ENCODE measurements at places on chromosomes 3 and 15.
A peak's percentile ranks its signal among the peaks of the same experiment; 100 is the strongest.

GRCh38 chr15:92001307-92001706 lies 147.8 kb downstream of the SLCO3A1 start:
- peak; percentile 9 for DNase-seq

GRCh38 chr3:64827431-64827830 lies 139.6 kb upstream of the ADAMTS9 start:
- DNase-seq: no peak

DNA sequence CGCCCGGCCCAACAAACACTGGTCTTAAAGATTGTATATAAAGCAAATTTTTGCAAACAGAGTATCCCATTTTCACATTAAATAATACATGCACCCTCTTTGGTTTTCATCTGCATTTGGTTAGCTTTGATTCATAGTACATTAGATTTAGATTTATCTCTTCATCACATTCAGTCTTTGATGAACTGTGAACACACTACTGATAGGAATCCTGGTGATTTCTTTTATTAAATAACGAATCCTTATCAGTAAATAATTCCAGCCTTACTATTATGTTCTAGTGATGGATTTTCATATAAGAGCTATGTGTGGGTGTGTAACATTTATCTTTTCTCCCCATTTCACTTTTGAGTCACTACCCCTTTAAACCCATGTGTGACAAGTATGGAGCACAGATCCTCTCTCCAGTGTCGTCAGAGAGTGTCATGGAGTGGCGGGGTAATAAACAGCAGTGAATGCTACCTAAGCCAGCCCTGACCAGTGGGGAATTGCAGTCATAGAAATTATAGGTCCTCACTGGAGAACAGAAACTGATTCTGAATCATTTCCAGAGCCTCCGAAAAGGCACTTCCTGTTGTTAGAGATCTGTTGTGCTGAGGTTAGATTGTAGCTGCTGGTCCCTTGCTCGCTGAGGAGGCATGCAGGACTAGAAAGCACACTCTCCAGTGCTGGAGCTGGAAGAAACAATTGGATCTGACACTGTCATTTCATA lies 22.0 kb downstream of the SLC7A14 start:
- peak; percentile 17 for DNase-seq

DNA sequence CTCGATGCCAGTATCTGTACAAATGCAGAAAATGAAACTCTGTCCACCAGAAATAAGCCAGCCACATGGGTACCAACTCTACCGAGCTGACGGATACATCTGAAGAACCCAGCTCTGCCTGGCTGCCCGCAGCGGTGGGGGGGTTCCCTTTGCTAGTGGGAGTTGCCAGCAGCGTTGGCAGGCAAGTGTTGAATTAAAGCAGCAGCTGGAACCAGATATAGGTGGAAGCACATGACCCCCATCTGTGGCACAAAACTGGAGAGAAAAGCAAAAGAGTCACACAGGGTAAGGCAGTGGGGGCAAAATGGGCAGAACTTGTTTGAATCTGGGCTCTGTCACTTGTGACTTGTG lies 17.9 kb downstream of the CRYGS start:
- no peak for DNase-seq

DNA sequence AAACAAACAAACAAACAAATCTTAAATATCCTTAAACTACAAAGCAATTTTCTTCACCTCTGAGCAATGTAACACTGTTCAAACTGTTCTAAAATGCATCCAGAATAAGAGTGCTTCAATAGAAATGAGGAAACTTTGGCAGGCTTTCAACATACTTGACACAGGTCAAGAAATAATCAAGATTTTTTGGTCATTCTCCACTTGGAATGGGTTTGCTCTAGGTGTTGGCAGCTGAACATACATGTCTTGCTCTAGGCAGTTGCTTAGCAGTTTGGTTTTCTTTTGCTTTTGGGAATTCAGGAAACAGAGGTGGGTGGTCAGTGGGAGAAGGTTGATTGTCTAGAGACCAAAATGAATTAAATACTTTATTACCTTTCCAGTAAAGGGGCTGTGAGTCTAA lies 1.4 kb upstream of the LRRC3B start:
- no peak for DNase-seq

DNA sequence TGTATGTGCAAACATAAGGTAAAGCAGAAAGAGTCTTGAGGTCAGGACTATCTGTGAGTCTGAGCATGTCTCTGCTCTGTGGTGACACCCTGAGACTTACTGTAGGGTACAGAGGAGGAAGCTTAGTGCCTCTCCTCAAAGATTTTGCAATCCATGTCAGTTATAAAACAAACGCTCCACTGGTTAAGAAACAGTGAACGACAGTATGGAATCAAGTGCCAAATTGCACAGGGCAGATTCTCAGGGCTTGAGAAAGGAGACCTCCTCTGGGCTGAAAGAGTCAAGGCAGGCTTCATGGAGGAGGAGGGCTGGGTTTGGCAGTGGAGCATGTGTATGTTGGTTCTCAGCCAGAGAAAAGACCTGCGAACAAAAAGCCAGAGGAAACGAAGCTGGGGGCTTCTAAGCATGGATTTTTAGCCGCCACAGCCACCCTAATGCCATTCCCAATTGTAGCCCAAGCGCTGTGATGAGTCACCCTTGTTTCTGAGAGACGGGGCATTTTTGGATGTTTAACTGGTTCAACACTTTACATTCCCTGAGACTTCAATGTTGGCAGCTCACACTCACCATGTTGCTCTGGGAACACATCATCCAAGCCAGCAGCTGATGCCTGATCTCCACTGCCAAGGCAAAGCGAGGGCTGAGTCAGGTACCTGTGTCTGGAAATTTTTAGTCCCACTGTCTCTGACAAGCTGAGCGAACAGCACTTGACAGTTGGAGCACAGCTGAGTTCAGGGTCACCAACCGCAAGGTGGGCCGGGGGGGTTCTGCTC lies 3.4 kb upstream of the DGKG start:
- DNase-seq: no peak

DNA sequence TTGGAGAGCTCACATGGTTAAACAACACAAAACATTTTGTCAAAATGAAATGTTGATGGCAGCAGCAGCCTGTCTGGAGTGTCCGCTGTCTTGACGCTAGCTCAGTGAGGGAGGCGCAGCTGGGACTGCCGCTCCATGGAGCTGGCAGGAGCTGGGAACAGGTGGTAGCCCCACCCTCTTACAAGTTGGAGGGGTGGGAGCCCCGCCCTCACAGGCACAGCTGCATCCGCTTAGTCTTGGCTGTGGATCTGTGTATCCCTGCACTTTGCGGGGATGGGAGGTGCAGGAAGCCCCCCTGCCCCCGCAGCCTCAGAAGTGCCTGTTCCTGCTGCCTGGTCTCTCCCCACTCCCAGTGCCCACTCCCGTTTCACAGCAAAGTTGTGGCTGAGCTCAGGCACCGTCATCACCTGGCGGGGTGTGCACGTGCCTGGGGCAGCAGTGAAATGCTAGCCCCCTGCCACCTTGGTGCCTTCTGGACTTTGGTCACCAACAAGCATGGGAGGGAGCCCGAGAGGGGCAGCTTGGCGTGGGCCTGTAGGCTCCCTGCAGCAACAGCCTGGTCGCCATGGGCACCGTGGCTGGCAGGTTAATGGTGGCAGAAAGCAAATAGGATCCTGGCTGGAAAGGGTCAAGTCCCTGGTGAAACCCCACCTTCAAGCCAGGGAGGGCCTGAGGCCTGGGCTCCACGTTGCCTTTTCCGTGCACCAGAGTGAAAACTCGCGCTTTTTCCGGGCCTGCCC lies 53.8 kb upstream of the CADM2 start:
- DNase-seq: peak; percentile 7

- no peak for DNase-seq
Observed at GRCh38 chr3:162142511-162142910, 645.9 kb downstream of the OTOL1 start.

GRCh38 chr3:183031826-183032225 lies 51.5 kb upstream of the DCUN1D1 start:
- no peak for DNase-seq

DNA sequence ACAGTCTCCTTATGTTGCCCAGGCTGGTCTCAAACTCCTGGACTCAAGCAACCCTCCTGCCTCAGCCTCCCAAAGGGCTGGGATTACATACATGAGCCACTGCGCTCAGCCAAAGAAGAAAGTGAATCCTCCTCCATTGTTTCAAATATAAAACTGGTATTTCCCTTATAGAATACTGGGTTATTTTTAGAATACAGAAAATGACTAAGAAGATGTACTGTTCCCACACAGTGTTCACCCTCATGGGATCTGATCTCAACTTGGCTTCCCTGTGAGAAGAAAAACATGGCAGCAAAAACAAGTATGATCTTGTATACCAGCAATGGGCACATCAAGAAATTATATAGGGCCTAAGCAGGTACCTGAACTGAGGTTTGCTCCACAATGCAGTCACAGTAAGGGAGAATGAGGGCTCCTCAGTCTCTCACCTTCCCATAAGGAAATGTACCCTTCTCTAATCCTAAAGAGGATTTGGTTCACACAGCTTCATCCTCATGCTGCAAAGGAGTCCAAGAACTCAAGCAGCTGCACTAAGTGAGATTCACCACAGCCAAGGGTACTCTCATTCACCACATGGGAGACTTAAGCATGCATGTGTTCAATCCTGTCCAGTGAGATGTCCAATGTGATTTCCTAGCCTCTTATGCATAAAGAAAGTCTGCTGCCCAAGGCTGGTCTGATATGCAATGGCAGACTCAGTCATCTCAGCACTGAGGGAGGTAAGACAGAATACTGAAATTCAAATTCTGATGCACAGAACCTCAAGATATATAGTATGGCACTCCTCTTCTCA lies 25.8 kb downstream of the USP4 start:
- no peak for DNase-seq

DNA sequence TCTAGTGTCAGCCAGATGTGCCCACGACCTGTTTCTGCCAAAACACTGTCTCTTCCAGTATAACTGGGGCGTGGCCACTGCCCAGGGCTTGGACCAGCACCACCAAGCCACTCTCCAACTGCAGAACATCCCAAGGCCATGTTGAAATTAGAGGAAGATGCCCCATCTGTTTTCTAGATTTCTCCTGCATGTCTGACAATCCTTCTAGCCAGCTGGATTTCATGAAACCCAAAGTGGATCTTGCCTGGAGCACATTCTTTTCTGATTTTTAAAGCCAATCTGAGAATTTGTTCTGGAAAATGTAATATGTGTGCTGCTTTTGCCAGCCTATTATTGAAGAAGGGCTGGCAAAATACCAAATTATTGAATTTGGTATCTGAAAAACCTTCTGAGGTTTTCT lies 182.5 kb downstream of the SLCO3A1 start:
- no peak for DNase-seq

DNA sequence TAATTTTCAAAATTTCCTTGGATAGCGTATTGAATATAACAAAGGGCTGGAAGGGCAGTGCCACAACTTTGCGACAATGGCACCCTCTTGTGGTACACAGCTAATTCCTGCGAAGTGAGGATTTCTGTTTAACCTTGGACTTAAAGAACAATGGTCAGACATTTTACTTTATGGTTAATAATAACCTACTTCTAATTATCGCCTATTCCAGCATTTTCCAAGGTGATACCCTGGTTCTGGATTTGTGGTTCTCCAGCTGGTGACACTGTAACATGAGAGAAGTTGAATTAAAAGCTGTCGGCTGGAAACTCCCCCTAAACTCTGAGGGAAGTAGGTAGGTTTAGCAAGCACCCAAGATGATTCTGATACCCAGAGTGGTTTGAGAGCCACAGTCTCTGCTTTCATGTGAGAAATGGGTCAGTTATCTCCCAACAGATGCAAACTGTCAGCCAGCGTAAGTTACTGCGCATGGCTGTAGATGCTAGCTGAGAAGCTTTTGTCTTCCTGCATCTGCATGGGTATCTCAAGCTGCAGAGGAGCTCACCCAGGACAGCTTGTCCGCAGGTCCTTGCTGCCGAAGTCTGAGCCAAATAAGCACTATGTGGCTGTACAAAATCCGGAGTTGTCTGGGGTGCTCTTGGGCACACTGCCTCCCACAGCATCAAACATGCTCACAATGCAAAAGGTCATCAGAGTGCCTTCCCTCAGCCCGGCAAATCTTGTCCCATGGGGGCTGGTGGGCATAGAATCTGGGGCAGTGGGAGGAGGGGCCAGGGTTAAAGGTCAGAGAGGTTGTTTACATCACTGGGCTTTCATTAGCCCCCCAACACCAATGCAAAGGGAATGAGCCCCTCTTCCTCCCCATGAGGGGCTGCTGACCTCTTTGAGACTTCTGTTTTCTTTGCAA lies 6.6 kb upstream of the CHSY1 start:
- peak; percentile 92 for DNase-seq

DNA sequence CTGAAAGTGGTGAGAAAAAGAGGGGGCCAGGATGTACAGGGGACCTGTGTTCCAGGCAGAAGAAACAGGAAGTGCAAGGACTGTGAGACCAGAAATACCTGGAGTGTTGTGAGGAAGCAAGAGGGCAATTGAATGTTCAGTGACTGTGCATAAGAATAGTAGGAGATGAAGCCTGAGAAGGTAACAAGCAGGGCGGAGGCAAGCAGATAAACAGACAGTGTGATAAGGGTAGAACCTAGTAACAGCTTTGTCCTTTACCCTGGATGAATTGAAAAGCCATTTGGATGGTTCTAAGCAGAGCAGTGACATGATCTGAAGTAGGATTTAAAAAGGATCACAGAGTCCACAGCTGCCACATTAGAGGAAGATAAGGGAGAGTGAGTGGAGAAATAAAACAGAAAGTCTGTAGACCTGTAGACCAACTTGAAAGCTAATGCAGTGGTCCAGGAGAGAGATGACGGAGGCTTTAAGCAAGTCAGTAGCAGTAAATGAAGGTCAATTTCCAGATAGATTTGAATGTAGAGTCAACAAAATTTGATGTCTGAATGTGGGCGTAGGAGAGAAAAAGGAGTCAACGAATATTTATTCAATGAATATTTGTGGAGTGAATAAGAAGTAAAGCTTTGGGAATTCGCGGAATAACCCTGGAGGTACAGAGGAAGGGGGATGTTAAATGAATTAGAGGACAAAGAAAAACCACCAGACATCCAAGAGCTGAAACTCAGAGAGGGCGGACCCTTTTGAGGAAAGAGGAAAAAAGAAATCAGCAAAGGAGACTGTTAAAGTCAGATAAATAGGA lies 4.2 kb upstream of the PLOD2 start:
- DNase-seq: no peak

DNA sequence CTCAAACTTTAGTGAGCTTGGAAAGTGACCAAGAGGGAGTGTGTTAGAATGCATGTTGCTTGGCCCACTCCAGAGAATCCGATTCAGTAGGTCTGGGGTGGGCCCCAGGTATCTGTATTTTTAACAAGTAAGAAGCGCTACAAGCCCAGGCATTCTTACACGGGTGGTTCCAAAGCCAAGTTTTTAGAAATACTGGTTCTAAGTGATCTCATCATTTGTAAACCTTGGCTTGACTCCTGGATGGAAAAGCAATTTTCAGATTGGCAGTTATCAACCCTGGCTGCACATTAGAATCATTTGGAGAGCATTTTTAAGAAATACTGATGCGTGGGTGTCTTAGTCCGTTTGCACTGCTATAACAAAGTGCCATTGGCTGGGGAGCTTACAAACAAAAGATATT lies 27.3 kb upstream of the ST8SIA2 start:
- DNase-seq: no peak

DNA sequence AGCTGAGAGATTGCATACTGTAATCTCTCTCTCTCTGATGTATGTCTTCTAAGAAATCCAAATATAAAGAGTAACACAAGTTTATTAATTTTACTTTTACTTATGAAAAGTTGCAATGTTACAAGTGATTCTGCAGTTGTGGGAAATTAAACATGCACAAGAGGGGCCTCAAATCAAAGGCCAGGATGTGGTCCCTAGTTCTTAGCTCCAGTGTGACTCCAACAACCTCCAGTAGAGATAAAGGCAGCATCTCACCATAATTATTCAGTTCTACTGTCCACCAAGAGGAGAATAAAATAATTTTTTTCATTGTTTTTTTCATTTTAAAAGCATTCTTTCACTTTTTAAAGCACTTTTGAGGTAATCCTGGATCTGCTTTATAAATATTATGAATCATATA lies 223.3 kb downstream of the RAP2B start:
- no peak for DNase-seq

- no peak for DNase-seq
Observed at GRCh38 chr3:183181606-183182005, 19.1 kb upstream of the LAMP3 start.
